K562 (cell line): ENCODE measurements at places on chromosomes 1 and 21.
A peak's percentile ranks its signal among the peaks of the same experiment; 100 is the strongest.

GRCh38 chr1:171286032-171286705 is 27.8 kb upstream of the FMO4 start:
- no peaks in the 10 kb centered on the region for H3K27me3 ChIP-seq
- no peak for DNase-seq
- H3K4me3 ChIP-seq = no peak overlapping the region

DNA sequence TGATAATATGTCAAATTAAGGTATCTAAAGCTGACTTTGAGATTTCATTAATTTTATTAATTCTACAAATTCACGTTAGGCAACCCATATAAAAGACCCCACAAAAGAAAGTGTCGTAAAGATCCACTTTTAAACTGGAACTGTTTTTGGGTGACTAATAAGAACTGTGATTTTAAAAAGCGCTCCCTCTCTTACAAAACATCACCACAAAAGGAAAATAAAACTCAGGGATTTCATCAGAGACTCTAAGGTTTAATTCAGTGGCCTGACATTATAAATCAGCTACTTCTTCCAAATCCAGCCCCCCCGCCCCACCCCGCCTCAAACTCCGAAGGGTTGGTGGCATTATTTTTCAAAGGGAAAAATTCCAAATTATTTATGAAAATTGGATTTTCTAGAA is 2.7 kb downstream of the COL24A1 start:
- peaks cover 11% of the 10 kb centered on the region; the same call in 1 of the 3 replicates for H3K27me3 ChIP-seq
- no peak overlapping the region for H3K4me3 ChIP-seq
- H3K27ac ChIP-seq = no peak overlapping the region
- H3K36me3 ChIP-seq = no peaks in the 10 kb centered on the region
- no peak for DNase-seq

DNA sequence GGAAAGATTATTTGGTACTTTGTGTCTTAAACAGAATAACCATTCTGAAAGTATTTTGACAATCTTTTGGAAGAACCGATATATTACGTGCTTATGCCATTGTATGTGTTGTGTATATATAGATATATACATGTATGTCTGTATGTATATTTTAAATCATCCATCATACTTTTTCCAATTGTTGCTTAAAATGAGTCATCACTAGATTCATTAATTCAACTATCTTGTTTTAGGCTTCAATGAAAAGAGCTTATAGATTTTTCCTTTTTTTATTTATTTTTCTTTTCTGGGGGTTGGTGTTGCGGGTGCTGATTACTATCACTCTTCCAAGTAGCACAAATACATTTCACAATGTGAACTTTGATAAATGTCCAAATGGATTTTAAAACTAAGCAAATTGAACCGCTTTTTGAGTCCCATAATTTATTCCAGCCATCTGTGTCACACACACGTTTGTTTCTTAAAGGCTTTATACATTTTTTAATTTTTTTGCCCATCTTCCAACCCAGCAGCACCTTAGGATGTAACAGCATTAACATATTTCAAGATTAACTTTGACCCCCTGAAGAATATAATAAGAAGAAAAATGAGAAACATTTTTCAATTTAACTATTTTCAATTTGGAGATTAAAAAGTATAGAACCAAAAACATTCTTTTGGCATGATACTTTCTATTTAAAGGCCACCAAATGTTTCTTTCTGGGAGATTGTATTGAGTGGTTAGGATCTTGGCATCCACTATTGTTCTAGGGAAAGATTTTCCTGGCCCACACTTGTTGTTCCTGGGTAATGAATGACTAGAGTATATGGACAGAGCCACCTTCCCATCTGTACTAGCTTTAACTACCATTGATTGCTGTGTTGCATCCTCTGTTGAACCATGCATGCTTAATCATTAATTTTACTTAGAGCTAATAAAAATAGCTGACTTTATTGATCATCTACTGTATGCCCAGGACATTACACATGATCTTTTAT is 9.3 kb upstream of the DPYD start:
- no peaks in the 10 kb centered on the region for H3K4me1 ChIP-seq
- no peak overlapping the region for H3K27ac ChIP-seq

- H3K27ac ChIP-seq = no peak overlapping the region
- no peak overlapping the region for H3K4me3 ChIP-seq
- no peaks in the 10 kb centered on the region for H3K27me3 ChIP-seq
- H3K4me1 ChIP-seq = no peaks in the 10 kb centered on the region
- H3K36me3 ChIP-seq = no peaks in the 10 kb centered on the region
These were observed 131.2 kb downstream of the TRABD2B start for GRCh38 chr1:47865881-47866535.

DNA sequence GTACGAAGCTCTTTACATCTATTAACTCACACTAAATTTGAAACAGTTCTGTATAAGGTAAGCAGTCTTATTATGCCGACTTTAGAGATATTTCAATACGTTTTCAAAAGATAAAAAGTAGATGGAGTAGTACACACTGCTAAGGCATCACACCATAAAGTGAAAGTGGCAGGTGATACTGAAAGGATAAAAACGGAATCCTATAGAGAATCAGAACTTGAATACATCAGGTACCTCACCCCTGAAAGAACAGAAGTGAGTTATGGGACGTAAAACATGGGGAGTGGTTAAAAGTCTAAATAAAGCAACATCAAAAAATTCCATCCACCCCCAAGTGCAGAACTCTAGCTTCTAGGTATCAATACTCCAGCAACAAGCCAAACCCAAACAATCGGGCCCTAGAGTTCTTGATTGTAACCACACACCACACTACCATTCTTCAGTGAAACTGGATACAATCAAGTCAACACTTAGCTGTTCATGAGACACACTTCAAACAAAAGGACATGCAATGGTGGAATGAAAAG is 142.6 kb downstream of the SMYD3 start:
- H3K27me3 ChIP-seq = no peaks in the 10 kb centered on the region
- no peak for DNase-seq
- no peaks in the 10 kb centered on the region for H3K4me1 ChIP-seq
- H3K4me3 ChIP-seq = no peak overlapping the region
- H3K36me3 ChIP-seq = no peaks in the 10 kb centered on the region

GRCh38 chr1:17276568-17276967 is 27.7 kb downstream of the PADI3 start:
- no peak for DNase-seq
- H3K4me1 ChIP-seq = no peaks in the 10 kb centered on the region
- peaks cover 49% of the 10 kb centered on the region for H3K27me3 ChIP-seq
- H3K36me3 ChIP-seq = no peaks in the 10 kb centered on the region

GRCh38 chr1:226126824-226127569 is 59.5 kb downstream of the ACBD3 start:
- no peaks in the 10 kb centered on the region for H3K36me3 ChIP-seq
- H3K27me3 ChIP-seq = no peaks in the 10 kb centered on the region
- no peak overlapping the region for H3K27ac ChIP-seq
- DNase-seq = no peak
- no peak overlapping the region for H3K4me3 ChIP-seq

- no peak overlapping the region for H3K4me3 ChIP-seq
- H3K36me3 ChIP-seq = no peaks in the 10 kb centered on the region
- H3K27ac ChIP-seq = no peak overlapping the region
- no peaks in the 10 kb centered on the region for H3K4me1 ChIP-seq
These were observed 1887.4 kb downstream of the NCAM2 start for GRCh38 chr21:22885614-22886013.

GRCh38 chr1:49765034-49765433 is 258.7 kb downstream of the AGBL4 start:
- no peaks in the 10 kb centered on the region for H3K27me3 ChIP-seq
- no peak for DNase-seq
- H3K27ac ChIP-seq = no peak overlapping the region
- H3K4me1 ChIP-seq = no peaks in the 10 kb centered on the region
- H3K36me3 ChIP-seq = no peaks in the 10 kb centered on the region

DNA sequence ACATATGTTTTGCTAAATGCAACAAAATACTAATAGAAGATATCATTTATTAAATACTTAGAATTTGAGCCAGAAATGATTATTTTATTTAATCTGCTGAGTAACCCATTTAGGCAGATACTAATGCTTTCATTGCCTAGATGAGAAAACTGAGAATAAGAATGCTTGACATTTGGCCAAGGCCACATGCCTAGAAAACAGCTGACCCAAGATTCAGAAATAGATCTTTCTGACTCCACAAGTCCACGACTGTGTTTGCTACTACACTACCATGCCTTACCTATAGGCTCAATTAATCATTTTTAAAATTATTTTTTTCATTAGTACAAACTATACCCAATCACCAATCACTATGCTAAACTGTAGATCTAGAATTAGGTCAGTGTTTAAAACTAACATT is 129.7 kb downstream of the ATP1B1 start:
- H3K27ac ChIP-seq = no peak overlapping the region
- H3K4me1 ChIP-seq = no peaks in the 10 kb centered on the region

GRCh38 chr1:7094086-7094485 is 308.8 kb downstream of the CAMTA1 start:
- no peaks in the 10 kb centered on the region for H3K36me3 ChIP-seq
- no peaks in the 10 kb centered on the region for H3K4me1 ChIP-seq
- DNase-seq = no peak
- no peak overlapping the region for H3K27ac ChIP-seq

DNA sequence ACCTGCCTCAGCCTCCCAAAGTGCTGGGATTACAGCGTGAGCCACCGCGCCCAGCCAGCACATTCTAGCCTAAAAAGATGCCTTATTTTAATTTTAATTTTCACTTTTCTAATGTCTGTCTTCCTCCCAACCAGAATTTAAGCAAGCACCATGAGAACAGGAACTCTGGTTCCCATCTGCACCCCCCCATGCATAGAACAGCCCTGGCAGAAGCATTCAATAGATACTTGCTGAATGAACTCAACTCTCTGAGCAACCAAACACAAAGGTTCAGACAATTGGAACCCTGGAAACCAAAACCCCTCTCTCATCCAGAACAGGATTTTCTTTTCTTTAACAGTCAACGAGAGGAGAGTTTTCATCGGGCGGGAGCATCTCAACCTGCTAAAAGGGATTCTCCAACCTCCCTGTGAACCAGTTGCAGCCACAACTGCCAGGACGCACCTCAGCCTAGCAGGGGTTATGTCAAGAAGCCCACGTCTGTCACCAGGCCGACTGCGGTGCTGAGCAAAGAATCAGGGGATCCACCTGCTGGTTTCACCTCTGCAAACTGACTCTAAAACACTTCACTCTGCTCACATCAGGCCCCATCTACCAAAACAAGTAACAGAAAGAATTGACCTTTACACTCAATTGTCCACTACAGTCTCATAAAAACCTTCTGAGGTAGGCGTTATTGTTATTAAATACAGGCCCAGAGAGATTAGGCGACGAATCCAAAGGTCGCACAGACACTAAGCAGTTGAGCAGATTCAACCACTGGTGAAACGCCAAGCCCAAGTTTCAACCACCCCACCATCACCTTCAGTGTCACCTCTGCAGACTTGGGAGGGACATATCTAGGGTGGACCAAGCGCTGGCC is 1.7 kb downstream of the KIAA2013 start:
- H3K27ac ChIP-seq = peak overlapping the region; percentile 13; the same call in 1 of the 3 replicates
- peaks cover 50% of the 10 kb centered on the region for H3K36me3 ChIP-seq
- no peak for DNase-seq

DNA sequence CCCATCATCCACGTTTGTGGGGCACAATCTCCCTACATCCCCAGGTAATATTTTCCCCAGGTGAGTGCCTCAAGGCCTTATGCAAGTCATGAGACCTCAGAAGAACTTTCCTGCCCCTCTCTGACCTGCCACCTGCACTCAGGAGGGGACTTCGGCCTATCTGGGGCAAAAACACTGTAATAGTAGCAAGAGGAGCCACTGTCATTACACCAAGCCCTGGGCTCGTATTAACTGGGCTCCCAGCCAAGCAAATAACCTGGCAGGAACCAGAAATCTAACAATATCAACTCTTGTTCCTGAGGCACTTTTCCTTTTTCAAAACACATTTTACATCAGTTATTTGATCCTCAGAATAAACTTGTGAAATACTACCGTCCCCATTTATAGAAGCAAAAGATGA is 30.9 kb downstream of the LAMB3 start:
- H3K4me1 ChIP-seq = peaks cover 7% of the 10 kb centered on the region; the same call in 1 of the 2 replicates
- H3K27ac ChIP-seq = no peak overlapping the region
- H3K36me3 ChIP-seq = no peaks in the 10 kb centered on the region
- H3K27me3 ChIP-seq = peaks cover 48% of the 10 kb centered on the region

- no peak overlapping the region for H3K27ac ChIP-seq
- no peaks in the 10 kb centered on the region for H3K27me3 ChIP-seq
These were observed 34.2 kb upstream of the LRRC8C start for GRCh38 chr1:89598450-89599331.

GRCh38 chr1:108119500-108119899 is 80.6 kb downstream of the SLC25A24 start:
- DNase-seq = no peak
- H3K4me3 ChIP-seq = no peak overlapping the region
- H3K27me3 ChIP-seq = peaks cover 23% of the 10 kb centered on the region
- no peak overlapping the region for H3K27ac ChIP-seq

DNA sequence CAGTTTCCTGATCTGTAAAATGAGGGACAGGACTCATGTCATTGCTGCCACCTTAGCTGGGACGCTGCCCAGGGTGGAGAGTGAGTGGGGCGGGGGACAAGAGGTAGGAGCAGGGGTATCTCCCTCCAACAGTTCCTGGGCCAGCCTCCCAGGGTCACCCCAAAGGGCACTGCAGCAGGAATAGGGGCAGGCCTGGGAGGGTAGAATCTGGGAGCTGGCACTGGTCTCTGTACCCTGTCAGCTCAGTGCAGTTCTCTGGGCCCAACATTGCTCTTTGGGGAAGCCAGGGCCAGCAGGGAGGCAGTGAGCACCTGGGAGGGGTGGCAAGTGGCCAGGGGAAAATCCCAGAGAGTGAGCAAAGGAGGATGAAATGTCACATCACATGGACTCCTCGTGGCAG is 55.8 kb downstream of the ELK4 start:
- no peak for DNase-seq
- H3K4me1 ChIP-seq = no peaks in the 10 kb centered on the region
- peaks cover 55% of the 10 kb centered on the region for H3K27me3 ChIP-seq
- H3K4me3 ChIP-seq = no peak overlapping the region

DNA sequence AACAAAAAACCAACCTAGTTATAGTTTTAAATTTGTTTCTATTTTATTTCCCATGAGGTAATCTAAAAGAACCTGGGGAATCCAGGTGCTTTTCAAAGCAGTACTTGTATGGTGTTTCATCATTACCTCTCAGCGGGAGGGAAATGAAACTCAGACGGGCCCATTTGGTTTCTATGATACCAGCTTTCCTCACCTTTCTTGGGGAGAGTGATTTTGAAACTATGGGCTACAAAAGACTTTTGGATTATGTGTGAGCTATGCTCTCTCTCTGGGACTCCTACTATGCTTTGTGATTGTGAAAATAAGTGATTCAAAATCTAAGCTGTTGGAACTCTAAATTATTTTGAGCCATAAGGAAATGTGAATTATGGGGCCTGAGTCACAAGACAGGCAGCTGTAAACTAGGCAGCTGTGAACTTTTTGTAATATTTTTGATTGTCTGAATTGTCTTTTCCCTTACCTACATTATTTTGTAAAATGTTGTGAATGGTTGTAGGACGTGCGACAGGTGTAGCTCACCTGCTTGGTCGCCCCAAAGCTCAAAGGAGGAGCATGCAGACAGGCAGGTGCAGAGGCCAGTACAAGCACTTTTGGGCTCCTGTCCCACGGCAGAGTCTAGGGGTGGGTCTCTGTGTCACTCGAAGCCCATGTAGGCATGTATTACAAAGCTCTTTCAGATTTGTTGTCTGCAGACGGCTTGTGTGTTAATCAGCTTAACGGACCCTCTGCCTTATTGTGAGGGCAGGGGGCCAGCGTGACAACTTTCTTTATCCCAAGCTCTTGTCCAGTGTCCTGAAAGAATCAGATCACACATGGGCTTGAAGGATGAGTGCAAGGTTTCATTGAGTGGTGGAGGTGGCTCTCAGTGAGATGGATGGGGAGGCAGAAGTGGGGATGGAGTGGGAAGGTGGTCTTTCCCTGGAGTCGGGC is 64.8 kb upstream of the BACH1 start:
- H3K36me3 ChIP-seq = no peaks in the 10 kb centered on the region
- H3K4me3 ChIP-seq = no peak overlapping the region
- H3K27me3 ChIP-seq = peaks cover 19% of the 10 kb centered on the region
- H3K27ac ChIP-seq = no peak overlapping the region
- no peak for DNase-seq
